ENCODE measurements at places on chromosomes 7 and 10.

- DNase-seq = no peak
Measured at GRCh38 chr10:73968098-73968521, 29.8 kb upstream of the VCL start.

GRCh38 chr10:15255961-15256360 lies 87.5 kb upstream of the NMT2 start:
- no peak for DNase-seq

GRCh38 chr10:113961182-113962031 lies 82.3 kb upstream of the ADRB1 start:
- no peak for DNase-seq

- no peak for DNase-seq
Measured at GRCh38 chr10:120372917-120373316, 84.1 kb upstream of the PLPP4 start.

DNA sequence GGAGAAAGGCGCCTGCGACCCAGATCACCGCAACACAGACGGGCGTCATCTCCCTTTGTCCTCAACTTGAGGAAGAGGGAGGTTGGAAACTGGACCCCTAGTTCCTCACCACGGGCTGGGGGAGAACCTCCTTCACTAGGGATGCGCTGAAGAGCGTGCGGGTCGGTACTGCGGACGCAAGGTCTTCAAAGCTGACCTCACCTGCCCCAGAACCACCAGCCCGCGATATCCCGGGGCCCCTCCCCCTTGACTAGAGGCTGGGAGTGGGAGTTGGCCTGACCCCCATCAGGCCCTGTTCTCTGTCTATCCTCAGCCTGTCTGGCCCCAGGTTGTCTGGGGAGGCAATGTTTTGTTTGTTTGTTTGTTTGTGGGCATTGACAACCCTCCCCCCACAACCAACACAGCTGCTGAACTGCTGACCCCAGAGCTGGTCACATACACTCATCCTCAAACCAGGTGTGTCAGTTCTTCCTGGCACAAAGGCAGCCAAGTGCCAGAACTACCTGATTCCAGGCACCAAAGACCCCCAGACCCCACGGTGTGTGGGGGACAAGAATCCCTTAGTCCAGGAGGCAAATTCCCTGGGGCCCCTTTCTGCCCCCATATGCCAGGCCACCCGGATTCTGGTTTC lies 2.9 kb downstream of the NPM3 start:
- DNase-seq = no peak

DNA sequence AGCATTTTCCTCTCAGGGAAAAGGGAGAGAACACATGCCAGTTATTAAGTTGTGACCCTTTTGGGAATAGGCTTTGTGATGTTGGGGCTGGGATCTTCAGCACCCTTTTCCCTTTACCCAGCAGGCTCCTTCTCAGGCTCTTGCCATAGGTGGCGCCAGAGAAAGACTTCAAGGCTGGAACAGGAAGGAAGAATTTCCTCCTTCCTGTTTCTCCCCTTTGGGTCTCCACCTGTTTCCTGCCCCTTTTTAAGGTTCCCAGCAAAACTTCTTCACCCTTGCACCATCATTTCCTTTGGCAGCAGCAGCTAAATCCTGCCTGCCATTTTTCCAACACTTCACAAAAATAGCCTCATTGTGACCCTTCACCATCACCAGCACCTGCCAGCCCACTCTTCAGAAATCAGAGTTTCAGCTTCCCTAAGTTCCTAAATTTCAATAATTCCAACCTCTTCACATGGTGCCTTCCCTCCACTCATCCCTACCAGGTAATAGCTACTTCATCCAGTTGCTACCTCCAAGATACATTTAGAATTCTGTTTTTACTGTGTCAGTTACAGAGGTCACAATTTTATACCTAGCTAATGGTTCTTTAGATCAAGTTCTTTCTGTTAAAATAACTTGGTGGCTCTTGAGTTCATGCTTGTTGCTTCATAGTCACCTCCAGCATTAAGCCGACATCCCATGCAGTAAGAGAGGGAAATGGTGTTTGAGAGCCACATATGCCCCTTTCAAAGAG lies 22.4 kb upstream of the FOXK1 start:
- DNase-seq = no peak

GRCh38 chr7:134873253-134873652 lies 93.8 kb downstream of the CALD1 start:
- DNase-seq = no peak

DNA sequence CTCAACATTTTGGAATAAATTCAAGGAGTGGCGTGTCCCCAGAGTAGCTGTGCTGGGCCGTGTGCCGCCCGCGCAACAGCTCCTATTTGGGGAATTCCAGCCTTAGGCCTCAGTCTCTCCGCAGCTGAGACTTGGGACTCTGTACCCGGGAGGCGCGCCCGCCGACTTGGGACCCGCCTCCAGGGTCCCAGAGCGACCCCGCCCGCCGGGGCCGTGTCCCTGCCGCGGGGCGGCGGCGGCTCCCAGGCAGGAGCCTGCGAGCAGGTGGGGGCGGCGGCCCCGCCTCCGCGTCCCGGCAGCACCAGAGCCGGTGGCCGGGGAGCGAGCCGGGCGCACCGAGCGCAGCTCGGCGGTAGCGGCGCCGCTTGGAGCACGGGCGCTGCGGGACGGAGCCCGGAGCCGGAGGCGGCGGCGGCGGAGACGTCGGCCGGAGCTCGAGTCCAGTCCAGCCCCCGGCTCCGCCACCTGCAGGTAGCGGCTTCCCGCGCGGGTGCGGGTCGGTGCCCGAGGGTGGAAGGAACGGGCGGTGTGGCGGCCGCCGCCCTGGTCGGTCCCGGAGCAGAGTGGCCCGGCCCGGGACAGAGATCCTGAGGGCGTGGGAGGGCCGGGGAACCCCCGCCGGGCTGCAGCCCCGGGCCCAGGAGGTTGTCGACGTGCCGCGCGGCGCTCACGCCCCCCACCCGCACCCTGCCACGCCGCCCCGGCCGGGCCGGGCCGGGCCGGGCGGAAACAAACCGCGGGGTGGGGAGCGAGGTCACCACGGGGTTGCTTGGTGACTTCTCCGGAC lies at the start of gene WIPF3:
WIPF3 (plus strand) TSS at position 301 of the 787 bp plus-strand sequence. CDS start 28,217 bp downstream, outside the sequence.
- DNase-seq = no peak

DNA sequence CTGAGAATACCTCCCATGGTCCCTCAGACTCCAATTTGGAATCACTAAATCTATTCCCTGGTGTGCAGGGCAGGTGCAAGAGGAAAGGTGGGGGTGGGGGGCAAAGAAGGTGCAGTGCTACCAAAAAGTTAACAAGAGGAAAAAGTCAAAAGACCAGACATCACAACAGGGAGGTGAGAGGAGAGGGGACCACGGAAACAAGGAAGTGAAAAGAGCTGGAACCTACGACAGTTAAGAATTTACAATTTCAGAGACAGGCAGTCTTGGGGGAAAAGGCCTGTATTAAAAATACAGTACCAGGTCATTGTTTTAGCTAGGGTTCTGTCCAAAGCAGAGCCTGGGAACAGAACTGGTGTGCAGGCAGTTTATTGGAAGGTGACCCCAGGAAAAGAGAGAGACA lies 14.6 kb downstream of the ITGB1 start:
- no peak for DNase-seq

GRCh38 chr7:27871086-27871485 lies 131.1 kb downstream of the TAX1BP1 start:
- DNase-seq = no peak

DNA sequence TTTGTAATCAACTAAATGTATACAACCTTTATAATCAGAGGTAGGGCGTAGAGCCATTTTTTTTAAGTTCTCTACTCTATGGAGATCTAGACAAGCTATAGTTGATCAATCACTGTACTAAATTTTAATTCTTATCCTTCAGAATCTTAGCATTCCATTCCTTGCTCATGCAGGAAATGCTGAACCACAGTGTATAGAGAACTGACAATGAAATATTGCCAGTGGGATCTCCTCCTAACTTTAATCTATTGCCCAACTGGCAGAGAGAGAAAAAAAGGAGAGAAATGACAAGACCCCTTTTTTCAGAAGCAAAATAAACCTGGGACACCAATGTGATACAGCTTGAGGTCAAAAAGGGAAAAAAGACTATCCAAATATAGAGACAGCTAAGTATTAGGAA lies 26.4 kb upstream of the PPP3CB start:
- DNase-seq = no peak

DNA sequence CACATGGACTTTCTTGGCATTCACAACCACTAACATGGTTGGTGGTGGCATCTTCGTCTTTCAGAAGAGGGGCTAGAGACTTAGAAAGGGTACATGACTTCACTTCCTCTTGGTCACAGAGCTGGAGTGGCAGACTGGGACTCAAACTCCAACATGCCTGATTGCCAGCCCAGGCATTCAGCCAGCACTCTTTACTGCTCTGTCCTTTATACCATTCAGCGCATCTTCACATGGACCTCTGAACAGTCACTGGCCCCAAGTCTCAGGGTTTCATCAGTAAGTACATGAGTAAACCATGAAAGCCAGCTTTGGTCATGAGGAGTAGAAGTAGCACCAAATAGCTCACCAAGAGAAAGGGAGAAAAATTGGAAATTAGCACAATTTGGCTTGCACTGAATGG lies 148.4 kb upstream of the KLF14 start:
- DNase-seq = no peak

GRCh38 chr10:72386916-72387586 lies 32.3 kb upstream of the DNAJB12 start:
- no peak for DNase-seq

- DNase-seq = no peak
Measured at GRCh38 chr7:42744746-42745145, 167.1 kb downstream of the C7orf25 start.

GRCh38 chr7:131995324-131995723 lies 438.9 kb upstream of the PODXL start:
- no peak for DNase-seq

GRCh38 chr7:128408709-128409595 lies 830 bp downstream of the IMPDH1 start:
- DNase-seq = no peak

GRCh38 chr10:88687853-88688467 lies 18.1 kb upstream of the LIPK start:
- no peak for DNase-seq

DNA sequence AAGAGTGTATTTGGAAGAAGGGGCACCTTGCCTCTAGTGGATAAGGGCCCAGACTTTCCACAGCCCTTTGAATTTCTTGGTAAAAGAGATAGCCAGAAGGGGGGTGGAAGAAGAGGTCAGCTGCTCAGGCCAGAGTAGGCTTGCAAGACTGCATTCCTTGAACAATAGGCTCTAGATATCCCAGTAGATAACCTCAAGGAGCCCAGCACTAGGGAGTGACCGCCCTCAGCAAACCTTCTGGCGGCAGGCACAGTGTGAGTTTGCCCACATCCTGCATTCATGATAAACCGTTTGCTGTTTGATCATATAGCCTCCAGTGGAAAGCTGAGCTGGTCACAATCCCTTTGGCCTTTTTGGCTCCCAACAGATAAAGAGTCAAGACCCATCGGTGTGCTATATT lies 70.5 kb downstream of the NPY start:
- DNase-seq = no peak

DNA sequence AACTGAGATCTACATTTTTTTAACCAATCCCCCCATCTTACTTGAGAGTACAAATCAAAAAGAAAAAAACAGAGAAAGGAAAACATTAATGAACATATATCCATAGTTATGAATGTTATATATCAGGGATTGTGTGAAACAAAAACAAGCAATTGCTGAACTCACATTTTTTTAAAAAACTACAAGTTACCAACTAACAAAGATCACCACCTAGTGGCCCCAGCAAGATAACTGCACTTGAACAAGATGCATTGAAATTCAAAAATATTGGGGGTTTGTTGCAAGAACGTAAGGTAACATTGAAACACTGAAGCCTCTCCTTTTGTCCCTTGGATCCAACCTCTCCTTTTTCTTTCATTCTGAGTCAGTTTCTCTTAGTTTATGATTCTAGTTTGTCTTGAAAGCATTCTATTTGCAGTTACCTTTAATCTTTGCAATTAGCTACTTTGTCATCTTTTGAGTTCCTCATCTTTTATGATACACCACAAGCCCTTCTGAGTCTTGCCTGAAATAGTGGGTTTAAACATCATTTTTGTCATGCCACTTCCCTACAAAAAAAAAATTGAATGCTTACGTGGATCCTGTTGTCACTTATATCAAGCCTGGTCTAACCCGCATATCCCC lies 87.3 kb upstream of the TES start:
- DNase-seq = no peak

GRCh38 chr7:121073463-121074099 lies 85.1 kb downstream of the CPED1 start:
- no peak for DNase-seq

DNA sequence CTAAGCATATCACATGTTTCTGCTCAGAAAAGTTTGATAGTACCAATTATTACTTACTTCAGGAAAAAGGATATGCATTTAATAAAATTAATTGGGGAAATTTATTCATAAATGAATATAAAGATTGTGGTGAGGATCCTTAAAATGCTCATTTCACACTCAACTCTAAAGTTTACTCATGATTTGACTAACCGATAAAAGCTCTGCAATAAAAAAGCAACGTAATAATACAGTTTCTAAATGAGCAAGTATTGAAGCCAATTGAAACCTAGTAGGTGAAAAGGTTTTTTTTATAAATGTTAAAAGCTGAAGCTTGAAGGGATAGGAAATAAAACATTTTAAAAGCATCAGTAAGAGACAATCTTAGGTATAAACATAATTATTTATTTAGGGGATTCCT lies 308.3 kb upstream of the STEAP1 start:
- DNase-seq = no peak

DNA sequence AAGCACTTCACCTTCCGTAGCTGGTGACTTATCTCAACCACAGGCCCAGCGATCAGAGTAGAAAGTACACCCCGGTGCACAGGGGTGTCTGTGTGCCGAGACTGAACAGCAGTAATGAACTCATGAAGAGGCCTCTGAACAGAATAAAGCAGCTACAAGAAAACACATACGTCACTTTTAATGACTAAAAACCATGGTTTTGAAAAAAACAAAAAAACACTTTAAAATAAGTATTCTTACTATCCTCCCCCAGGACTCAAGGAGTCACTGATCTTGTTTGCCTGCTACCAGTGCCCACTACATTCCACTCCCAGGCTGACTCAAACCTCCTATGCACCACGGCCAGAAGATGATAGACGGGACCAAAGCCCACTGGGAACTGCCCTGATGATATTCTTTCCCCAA lies 53.8 kb downstream of the NCAPG2 start:
- DNase-seq = no peak

DNA sequence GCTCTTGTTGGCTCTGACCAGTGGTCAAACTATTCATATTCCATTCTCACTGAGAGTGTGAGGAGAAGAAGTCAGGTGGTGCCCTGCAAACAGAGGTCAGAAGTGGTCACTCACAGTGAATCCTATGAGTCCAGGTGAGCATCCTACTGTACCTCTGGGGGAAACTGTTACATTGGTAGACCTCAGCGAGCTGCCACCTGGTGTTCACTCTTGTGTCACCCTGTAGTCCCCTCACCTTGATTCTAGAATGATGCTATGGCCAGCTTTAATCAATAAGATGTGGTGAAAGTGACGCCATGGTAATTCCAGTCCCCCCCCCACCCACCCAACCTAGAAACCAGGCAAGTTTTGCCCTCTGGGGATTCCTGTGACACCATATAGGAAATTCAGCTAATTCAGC lies 1.2 kb upstream of the AMPH start:
- no peak for DNase-seq

GRCh38 chr7:100539436-100540006 lies 518 bp downstream of the AGFG2 start:
- no peak for DNase-seq
